ENCODE measurements at places on chromosomes 1 and 21.
A peak's percentile ranks its signal among the peaks of the same experiment; 100 is the strongest.

DNA sequence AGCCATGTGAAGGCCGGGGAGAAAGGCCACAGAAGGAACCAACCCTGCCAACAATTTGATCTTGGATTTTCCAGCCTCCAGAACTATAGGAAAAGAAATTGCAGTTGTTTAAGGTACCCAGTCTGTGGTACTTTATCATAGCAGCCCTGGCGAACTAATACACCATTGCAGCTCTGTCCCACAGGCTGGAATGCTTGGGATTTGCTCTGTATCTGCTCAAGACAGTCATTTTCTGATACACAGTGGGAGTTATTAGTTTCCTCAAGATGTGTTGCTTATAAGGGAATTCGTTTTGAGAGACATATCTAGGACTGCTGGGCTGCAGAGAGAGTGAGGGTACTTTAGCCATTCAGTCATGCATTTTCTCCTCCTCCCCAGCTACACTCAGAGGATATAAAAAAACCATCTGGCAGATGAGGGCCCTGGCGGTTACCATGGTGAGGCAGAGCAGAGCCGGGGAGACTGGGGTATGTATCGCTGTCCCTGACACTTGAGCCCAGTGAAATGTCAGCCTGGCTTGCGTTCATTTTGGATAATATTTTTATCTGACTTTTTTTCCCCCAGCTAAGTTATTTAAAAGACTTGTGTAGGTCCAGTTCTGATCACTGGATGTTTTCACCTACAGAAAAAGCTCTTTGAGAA lies 104.6 kb downstream of the DIRAS3 start:
- DNase-seq: no peak

- DNase-seq: no peak
Observed at GRCh38 chr1:201626629-201627275, 87.8 kb downstream of the NAV1 start.

DNA sequence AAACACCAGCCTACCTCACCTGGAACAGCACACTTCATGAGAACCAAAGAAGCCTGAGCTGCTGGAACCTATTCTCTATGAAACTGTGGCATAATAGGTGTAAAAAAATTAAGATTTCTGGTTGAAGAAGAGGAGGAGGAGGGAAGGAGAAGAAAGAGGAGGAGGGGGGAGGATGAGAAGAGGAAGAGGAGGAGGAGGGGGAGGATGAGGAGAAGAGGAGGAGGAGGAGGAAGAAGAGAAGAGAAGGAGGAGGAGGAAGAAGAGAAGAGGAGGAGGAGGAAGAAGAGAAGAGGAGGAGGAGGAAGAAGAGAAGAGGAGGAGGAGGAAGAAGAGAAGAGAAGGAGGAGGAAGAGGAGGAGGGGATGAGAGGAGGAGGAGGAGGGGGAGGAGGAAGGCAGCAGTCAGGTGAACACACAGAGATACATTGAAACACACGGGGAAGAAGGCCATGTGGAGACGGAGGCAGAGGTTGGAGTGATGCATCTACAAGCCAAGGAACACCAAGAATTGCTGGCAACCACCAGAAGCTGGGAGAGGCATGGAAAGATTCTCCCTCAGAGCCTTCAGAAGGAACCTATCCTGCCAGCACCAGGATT lies 8.2 kb downstream of the ACTA1 start:
- no peak for DNase-seq

- DNase-seq: peak; percentile 63
Observed at GRCh38 chr1:184039126-184039525, 1.6 kb upstream of the COLGALT2 start.

DNA sequence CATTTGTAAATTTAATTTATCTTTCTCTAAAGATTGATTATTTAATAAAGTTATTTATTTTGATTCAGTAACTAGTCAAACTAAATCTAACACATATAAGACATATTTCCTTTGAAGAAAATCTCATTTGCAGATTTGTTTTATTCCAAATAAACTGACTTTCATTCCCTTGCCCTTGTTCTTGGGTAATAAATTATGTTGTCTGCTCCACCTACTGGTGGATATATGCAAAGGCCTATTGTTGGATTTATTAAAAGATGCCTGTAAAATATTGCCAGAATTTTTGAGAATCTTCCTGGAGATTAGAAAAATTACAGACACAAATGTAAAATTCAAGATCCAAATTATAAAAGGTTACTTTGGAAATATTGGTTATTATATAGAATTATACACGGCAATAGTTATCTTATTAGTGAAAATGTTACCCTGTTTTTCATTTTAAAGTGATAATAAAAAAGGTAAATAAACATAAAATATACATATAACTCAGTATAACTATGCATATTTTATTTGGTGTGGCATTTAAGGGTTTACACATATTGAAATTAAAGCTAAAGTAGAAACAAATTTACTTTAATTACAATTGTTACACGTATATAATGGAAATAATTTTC lies 116.1 kb downstream of the SPATA17 start:
- peak; percentile 2 for DNase-seq

GRCh38 chr1:52209429-52209828 lies 67.5 kb downstream of the ZFYVE9 start:
- DNase-seq: no peak

DNA sequence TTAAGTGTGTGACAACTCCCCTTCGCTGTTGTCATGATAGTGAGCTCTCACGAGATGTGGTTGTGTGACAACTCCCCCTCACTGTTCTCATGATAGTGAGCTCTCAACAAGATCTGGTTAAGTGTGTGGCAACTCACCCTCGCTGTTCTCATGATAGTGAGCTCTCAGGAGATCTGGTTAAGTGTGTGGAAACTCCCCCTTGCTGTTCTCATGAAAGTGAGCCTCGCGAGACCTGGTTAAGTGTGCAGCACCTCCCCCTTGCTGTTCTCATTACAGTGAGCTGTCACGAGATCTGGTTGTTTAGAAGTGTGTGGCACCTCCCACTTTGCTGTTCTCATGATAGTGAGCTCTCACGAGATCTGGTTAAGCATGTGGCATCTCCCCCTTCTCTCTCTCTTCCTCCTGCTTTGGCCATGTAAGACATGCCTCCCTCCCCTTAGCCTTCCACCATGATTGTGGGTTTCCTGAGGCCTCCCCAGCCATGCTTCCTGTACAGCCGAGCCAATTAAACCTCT lies 25.1 kb upstream of the LSS start:
- no peak for DNase-seq

DNA sequence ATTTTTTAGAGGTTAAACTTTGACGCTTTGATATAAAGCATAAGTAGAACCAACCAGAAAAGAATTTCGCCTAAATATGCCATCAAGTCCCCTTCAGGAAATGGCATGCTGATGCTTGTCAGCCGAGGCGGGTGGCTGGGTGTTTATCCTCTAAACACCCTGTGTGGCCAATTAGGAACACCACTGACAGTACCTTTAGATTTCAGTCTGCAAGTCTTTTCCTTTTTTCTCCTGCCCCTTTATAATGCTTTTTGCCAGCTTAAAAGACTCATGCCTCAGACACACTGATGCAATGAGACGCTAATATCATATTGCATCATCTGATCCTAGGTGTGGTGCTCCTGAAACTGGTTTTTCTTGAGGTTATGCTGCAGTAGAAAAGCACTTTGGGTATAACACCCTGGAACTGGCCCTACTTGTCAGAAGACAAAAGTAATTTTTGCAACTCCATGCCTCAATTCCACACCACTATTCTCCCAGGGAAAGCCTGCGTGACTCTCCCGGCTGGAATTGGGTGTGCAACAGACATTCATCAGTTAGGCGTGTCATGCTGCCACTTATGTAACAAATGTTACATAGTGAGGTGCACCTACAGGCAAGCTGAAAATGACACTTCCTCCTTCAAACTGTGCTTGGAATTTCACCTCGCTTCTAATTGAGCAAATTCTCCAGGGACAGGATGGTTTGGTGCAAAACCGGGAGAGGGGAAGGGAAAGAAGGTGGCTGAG lies 2.0 kb upstream of the RCC2 start:
- DNase-seq: no peak

DNA sequence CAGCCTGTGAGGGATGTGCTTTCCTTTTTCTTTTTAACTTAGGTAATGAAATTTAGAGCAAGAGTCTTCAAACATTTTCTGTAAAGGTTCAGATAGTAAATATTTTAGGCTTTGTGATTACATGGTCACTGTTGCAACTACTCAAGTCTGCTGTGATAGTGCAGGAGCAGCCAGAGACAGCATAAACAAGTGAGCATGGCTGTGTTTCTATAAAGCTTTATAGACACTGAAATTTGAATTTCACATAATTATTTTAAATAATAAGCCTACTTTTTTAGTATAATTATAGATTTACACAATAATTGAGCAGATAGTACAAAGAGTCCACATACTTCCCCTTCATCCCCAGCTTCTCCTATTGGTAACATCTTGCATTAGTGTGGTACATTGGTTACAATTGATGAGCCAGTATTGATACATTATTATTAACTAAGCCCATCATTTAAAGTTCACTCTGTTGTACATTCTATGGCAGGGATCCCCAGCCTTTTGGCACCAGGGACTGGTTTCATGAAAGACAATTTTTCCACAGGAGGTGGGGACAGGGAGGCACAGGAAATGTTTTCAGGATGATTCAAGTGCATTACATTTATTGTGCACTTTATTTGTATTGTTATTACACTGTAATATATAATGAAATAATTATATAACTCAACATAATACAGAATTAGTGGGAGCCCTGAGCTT lies 3.0 kb downstream of the ATF6 start:
- no peak for DNase-seq

DNA sequence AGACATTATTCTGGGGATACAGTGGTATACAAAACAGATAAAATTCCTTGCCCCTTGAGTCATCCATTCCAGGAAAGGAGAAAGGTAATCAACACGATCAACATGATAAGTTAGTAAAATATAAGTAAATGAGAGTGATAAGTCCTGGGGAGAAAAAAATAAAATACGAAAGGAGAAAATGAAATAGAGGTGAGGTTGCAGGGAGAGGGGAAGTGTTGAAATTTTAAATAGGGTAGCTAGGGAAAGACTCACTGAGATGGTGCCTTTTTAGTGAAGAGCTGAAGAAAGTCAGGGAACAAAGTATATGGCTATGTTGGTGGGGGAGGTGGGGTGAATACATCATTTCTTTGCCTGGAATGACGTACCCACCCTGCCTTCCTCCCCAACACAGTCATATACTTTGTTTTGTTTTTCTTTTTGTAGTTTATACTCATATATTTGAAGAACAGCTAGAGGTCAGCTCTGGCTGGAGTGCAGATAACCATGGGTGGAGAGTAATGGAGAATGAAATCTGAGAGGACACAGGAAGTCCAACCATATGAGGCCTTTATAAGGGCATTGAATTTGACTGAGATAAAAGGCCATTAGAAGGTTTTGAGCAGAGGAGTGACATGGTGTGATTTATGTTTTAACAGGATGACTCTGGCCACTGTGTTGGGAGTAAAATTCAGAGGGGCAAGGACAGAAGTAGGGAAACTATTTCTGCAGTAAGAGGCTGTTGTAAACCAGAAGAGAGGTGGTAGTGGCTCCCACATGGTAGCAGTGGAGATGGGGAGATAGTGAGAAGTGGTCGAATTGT lies 54.8 kb downstream of the OSBPL9 start:
- DNase-seq: no peak

- DNase-seq: no peak
Observed at GRCh38 chr1:24805534-24806301, 60.5 kb downstream of the CLIC4 start.

- no peak for DNase-seq
Observed at GRCh38 chr1:18953731-18954231, 2.7 kb downstream of the IFFO2 start.

DNA sequence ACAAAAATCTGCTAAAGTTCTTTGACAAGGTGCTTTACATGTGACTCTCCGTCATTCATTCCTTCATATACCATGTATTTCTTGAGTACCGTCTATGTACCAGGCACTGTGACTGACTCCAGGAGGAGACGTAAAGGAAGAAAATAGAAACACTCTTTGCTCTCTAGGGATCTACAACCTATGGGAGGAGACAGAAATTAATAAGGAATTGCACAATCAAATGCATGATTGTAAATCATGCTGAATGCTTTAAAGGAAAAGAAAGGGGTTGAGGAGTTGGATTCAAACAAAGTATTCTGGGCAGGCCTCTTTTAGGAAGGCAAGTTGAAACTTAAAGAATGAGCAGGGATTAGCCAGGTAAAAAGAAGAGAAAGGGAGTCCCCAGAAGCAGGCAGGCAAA lies 239.1 kb upstream of the FGGY start:
- DNase-seq: no peak

All from cerebellum (tissue), 4 donors.